Activated effector memory CD4-positive, alpha-beta T cell treated with Interleukin-2 at 50 U/mL for 16 hours (primary cell): ENCODE measurements at places on chromosomes 12 and 14.

DNA sequence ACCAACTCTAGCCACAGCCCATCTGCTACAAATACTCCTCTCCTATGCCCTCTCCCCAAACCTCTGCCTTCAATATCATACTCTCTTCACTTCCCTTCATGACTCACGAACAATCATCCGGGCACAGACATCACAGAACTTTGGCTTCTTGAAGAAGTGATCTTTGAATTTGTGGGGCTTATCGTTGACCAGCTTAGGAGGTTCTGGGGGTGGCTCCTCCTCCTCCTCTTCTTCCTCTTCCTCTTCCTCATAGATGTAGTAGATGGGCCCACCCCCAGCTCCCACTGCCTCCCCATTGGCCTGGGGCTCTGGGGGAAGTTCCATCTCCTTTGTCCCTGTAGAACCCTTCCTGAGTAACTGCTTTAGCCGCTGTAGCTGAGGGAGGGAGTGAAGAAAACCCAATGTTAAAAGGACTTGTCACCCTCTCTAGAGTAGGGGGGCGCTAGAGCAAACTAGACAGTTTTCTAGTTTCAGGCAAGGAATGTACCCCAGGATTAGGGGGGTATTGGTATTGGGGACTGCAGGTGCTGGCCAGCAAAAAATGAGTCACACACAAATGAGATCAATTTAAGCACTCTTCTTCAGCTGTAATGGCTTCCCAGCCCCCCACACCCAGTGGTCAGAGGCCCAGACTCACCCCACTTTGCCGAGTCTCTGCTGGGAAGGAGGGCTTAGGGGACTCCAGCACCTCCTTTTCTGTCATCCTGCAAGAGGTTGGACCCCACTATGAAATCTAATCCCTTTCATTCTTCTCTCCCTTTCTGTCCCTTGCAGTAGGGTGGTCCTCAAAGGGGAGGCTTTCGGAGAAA is 1.8 kb downstream of the STAC3 start:
- DNase-seq, result no peak

GRCh38 chr14:101823511-101824120 is 62.1 kb downstream of the PPP2R5C start:
- peak; percentile 64 for DNase-seq

DNA sequence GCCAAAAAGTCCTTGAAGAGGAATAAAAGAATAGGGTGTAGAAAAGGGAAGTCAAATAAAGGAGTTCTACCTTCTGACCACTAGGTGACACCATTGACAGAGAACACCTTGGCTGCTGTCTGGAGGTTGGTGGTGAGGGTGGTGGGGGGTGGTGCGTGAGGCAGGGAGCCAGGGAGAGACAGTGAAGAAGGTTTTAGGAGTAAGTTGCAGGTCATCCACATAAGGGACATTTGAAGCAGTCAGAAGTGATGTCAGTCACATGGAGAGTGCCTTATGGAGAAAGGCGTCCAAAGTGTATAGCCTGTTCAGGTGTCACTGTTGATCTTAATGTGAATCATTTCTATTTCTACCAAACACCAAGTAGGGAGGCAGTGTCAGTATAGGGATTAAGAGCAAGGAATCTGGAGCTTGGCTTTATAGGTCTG is 279.3 kb upstream of the DDHD1 start:
- no peak for DNase-seq

DNA sequence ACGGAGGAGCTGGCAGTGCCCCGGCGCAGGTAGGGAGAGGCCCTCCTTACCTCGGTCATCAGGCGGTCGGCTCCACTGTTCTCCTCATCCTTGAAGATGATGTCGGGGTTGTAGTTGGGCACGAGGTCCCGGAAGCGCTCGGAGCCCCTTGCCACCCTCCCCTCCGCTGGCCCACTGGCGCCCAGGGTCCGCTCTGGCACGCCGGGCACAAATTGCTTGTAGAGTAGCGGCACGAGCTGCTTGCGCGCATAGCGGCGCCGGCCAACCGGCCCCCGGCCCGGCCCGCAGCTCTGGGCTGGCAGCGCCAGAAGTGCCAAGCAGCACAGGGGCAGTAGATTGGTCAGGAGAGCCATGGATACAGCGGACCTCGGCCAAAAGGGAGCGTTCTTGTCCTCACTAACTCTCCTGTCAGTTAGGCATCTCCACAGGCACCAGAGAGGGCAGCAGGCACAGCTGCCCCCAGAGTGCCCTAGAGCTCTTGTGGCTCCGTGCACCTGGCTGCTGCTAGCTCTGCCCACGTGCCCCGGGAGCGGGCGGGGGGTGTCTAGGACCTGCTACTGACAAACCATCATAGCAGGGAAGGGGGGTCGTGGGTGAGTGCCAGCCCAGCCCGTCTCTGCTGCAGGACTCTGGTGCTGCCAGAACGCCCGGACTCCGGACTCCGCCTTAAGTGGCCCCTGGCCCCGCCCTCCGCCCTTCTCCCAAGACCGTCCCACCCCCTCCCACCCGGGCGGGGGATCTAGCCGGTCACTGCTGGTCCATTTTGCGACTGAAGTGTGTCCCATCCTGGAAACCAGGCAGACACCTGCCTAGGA is at the start of gene DHH:
TSS of gene DHH (minus strand) at position 642 of the 815 bp plus-strand sequence. CDS start at position 353, 289 bp downstream.
- no peak for DNase-seq

- DNase-seq, result no peak
These were observed 11.5 kb upstream of the SFSWAP start for GRCh38 chr12:131699434-131699833.

- no peak for DNase-seq
These were observed 743 bp downstream of the NDUFA12 start for GRCh38 chr12:95002754-95003153.

- DNase-seq, result no peak
These were observed 335.8 kb upstream of the E2F7 start for GRCh38 chr12:77401064-77401769.

DNA sequence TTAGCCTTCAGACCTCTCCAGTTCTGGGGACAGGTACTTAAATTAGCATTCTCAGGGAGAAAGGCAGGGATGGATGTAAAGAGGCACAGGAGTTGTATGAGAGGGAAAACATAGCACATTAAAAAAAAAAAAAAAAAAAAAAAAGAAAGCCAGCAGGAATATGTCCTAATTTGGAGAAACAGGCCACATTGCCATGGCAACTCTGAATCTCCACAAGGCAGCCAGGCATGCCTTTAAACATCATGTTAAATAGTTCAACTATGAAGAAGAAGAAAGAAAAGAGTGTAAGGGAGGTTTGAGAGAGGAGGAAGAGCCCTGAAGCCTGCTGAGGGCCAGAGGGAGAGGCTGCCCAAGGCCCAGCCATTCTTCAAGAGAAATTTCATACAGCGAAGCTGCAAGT is 145.8 kb downstream of the GRIN2B start:
- no peak for DNase-seq

GRCh38 chr14:24058260-24058950 is 6.6 kb downstream of the CARMIL3 start:
- DNase-seq, result no peak

GRCh38 chr12:80176706-80177105 is 77.4 kb downstream of the OTOGL start:
- no peak for DNase-seq

DNA sequence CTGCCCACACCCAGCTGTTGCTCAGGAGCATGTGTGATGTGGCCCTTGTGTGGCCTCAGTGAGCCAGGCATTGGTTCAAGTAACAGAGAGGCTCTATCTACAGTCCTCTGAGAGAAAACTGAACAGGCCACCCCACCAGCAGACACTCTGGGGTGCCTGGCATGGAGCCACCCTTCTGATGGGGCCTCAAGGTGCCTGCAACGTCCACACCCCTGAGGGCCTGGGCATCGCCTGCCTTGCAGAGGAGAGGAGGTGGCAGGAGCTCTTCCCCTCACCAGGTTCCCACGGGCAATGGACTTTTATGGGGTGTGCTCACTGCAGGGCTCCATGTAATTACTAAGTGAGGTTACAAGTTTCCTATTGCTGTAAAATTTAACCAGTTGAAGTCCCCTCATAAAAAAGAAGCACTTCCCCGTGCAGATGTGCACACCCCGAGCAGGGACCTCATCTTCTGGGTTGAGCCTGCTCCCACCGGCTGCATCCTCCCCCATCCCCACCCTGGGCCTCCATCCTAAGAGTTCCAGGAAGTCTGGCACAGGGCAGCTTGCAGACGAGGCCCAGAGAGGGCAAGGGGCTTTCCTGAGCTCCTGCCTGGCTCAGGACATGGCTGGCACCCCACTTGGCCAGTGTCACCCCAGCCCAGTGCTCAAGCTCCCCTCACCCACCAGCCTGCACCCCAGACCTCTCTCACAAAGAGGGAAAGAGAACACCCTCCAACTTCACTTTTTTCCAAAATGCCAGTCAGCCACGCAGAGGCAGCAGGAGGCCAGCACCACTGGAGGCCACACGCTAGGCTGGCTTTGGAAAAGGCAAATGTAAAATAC is 270.4 kb upstream of the RTL1 start:
- no peak for DNase-seq

GRCh38 chr12:124426594-124427555 is 132.0 kb downstream of the RFLNA start:
- DNase-seq, result no peak

GRCh38 chr12:112710414-112710813 is 81.1 kb upstream of the RPH3A start:
- DNase-seq, result no peak

DNA sequence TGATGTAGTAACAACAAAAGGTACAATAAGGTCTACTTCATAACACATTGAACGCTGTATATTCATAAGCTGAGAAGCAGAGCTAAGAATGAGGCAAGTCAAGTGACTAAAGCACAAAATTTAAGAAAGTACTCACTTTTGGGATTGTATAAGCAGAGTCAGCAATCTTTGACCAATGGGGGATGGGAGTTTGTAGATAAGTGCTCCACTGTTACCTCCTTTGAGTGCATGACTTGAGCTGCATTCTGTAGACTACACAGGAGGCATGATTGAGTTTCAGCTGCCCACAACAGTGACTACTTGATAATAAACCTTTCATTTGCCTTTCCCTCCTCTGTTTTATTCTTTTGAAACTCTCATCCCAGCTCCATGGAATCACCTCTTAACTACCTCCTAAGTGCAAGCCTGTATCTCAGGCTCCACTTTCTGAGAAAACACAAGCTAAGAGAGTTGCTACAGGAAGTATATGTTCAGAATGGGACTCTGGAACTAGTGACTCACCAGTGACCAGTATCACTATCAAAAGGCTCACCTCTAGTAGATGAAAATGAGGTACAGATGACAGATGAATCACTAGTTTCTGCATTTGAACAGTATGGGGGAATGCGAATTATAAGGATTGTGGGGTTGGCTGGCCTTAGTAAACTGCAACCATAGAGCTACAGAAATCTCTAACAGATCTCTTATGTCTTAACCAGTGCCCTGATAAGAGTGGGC is 49.2 kb downstream of the SLC35F4 start:
- no peak for DNase-seq

GRCh38 chr14:76918782-76919394 is 92.7 kb downstream of the LRRC74A start:
- no peak for DNase-seq

GRCh38 chr14:54742492-54743350 is 159.9 kb downstream of the GCH1 start:
- no peak for DNase-seq

- DNase-seq, result peak; percentile 64
These were observed 92.0 kb downstream of the SCARB1 start for GRCh38 chr12:124771462-124772288.

- DNase-seq, result no peak
These were observed 289.9 kb upstream of the SFSWAP start for GRCh38 chr12:131420867-131421447.

DNA sequence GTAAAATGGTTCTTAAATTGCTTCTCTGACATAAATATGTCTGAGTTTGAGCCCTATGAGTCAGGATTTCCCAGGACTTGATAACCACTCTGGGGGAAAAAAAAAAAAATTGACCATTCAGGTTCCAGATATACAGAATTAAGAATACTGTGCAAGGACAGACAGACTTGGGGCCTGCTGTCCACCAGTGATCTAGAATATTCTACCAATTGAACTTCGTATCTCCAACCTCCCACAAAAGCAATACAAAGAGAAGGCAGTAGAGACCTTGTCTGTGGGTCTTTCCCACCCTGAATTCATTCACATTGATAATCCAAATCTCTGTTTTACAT is 4.1 kb downstream of the SINHCAF start:
- DNase-seq, result no peak

GRCh38 chr14:104116756-104117340 is 21.5 kb upstream of the KIF26A start:
- no peak for DNase-seq

GRCh38 chr12:132583411-132583710 is 27.0 kb downstream of the LRCOL1 start:
- DNase-seq, result no peak

GRCh38 chr12:70535896-70536374 is 101.3 kb downstream of the PTPRB start:
- no peak for DNase-seq

- no peak for DNase-seq
These were observed 17.7 kb downstream of the SLC25A29 start for GRCh38 chr14:100288382-100289185.

DNA sequence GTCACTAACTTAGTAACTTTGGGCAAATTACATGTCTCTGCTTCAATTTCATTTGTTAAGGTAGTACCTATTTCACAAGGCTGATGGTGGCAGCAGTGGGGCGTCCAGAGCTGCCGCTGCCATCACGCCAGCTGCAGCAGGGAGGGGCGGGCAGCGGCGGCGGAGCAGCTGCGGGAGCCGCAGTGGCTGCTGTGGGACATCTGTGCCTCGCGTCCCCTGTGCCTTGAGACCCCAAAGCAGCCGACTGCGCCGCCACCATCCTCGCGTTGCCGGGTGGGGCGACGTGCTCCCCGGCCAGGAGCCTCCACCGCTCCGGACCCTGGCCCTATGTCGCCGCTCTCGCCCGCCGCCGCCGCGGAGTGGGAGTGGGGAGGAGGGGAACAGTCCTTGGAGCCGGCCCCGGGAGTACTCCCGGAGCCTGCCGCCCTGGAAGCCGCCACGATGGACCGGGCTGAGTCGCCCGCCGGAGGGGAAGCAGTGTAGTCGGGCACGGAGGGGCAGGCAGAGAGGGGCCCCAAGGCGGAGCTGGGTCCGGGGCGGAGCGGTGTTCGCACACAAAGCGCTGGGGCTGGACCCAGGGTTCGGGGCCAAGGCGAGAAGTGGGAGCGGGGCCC is 51.4 kb downstream of the A2M start:
- DNase-seq, result peak; percentile 27

DNA sequence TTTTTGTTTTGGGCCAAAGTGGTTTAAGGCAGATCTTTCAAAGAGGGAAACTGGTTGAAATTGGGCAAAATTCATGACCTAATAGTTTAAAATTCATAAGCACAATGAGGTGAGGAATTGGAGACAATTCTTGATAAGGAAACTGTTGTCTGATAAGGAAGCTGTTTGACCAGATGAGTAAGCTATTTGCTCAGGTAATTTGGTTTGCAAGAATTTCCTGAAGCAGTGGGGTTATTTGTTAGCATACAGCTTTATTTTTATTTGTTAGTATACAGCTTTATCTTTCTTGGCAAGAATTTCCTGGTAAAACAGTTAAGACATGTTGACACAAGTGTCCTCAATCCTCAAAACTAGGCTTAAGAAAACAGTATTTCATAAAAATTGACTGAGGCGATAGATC is 559.0 kb downstream of the GALC start:
- DNase-seq, result no peak

- no peak for DNase-seq
These were observed 11.3 kb downstream of the KCNK10 start for GRCh38 chr14:88311780-88312179.

GRCh38 chr12:90299666-90300065 is 591.0 kb upstream of the ATP2B1 start:
- no peak for DNase-seq
